ENCODE measurements at places on chromosomes 11 and 22.
A peak's percentile ranks its signal among the peaks of the same experiment; 100 is the strongest.

DNA sequence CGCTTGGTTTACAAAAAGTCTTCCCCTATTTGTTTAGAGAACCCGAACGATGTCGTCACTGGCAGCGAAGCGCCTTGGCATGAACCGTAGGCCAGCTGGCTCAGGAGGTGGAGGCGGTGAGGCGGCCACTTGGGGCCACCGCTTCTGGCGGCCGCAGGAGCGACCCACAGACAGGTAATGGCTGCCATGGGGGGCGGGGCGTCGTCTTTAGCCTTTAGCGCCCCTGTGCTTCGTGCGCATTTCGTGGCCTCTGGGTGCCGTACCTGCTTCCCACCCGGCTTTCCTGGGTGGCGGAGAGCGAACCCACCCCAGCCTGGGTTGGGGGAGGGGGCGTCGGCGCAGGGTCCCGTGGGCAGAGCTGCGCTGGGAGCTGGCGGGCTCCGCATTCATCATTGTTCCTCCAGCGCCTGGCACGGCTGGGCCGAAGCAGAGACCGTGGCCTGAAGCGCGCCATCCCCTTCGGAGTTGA, 469 bp upstream of the OSBP2 start:
- peak; percentile 45 for DNase-seq

DNA sequence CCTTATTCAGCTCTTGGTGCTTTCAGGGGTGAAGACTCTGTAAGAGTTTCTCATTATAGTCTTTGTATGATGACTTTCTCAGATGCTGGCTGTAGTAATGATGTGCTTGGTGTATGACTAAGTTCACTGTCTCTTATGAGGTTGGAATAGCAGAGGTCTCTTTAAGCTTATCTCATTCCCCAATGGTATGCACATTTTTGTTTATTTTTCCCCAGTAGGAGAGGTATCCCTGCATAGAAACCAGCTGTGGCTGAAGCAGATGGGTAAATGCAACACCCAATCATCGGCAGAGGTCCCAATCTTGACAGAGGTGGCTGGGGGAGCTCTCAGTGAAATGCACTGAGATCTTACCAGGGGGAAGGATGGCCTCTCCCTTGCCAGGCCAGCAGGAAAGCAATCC, 34.6 kb downstream of the BBOX1 start:
- DNase-seq: no peak

- no peak for DNase-seq
Observed at GRCh38 chr22:37054056-37054395, 2.5 kb downstream of the KCTD17 start.

DNA sequence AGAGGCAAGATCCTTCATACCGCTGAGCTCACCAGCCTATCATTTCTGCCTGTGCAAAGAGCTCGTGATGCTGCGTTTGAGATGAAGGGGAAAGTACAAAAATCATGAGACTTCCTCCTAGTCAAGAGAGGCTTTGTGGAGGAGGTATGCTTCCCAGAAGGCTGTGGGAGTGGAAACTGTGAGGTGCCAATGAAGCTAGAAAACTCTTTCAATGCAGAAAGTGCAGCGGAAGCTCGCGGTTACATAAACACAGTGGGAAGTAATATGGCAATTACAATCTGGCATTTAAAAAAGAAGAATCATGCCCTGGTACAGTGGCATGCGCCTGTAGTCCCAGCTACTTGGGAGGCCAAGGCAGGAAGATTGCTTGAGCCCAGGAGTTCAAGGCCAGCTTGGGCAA, 134.8 kb downstream of the EHF start:
- no peak for DNase-seq

DNA sequence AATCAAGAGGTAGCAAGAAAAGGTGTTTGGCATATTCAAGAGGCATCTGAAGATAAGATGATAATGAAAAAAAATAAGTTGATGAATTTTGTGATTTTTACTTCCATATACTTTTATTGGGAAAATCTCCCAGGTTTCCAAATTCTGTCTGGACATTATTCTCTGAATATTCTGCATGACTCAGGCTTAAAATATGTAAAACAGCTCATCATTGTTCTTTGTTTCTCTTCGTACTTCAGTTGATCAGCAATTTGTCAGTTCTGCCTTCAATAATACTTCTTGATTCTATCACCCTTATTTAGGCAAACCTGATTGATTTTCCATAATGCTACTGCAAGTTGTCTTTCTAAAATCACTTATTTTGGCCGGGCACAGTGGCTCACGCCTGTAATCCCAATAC, 30.2 kb downstream of the GTF2H1 start:
- no peak for DNase-seq

DNA sequence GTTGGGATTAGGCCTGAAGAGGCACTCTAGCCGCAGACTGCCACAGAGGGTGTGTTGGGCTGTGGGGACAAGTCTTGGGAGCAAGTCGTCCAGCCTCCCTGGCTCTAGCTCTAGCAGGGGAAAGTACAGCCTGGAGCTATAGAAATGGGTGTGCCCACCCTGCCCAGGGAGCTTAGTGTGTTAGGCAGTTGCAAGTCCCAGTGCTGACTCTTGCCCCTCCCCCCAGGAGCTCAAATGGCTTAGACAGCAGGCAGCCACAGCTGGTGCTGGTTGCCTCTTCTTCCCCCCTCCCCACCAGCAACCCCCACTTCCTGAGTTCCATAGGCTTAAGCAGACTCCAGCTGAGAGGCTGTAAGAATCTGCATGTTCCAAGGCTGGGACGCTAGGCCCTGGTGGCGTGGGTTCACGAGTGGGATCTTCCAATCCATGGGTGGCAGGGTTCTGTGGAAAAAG, 61.2 kb downstream of the GUCY1A2 start:
- no peak for DNase-seq

DNA sequence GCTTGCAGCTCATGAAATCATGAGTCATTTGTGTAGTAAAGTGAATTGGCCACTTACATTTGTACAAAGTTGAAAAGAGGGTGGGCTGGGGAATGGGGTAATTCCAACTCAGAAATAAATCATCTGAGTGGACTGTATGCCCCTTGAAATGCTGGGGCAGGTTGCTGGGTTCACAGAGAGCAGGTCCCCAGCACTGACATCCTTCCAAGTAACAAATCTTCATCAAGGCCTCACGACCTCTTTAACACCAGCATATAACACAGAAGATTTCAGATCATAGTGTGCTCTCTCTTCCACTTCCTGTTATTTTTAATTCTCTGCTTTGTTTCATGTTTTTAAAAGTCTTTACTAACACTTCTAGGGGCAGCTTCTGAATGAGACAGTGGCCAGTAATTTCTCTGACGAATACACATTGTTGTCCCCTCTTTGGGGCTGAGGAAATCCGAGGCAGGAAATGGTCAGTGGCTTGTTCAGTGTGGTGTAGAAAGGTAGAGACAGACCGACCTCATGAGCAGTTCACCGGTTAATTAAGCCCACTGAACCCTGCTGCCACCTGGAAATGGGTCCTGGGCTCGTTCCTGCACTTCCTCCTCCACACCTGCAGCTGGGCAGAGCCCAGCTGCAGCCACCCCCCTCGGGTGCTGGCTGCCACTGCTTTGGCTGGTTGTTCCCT, 127.7 kb downstream of the MAML2 start:
- DNase-seq: no peak

DNA sequence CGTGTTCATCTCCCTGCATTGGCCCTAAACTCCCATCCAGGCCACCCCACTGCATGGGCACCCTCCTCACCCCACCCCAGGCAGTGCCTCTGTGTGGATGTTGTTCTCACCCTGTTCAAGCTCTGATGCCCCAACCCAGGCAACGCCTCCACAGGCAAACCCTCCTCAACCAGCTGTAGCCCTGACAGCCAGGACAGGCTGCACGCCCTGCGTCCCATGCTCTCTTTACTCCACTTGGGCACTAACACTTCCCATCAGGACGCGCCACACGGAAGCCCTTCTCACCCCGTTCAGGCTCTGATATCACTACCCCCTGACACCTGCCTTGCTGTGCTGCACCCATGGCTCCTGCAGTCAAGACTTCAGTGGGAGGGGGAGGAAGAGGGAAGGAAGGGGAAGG, 47.9 kb downstream of the KCNJ1 start:
- no peak for DNase-seq

DNA sequence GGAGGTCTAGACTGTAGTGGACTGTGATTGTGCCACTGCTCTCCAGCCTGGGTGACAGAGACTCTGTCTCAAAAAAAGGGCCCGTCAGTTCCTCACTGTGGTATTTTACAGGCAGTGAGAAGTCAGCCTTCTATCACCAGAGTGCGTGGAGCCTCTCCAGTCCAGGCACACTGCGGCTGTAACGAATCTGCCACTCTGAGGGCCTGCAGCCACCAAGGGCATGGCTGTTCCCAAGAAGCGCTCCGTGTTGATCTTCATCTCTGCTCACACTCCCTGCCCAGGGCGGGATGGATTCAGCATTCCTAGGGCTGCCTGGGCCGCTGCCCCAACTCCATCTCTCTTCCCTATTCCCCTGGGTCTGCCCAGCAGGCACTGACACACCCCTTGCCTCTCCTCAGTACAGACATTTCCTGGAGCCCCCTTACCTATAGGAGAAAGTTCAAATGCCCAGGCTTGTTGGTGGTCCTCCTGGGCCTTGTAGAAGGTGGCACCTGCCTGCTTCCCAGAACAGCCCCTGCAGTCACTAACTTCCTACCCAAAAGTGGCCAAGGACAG, 148.4 kb downstream of the CACNA1I start:
- no peak for DNase-seq

- no peak for DNase-seq
Observed at GRCh38 chr11:113553235-113553634, 78.0 kb upstream of the DRD2 start.

GRCh38 chr11:40314327-40314726, 1145.1 kb downstream of the LRRC4C start:
- no peak for DNase-seq

DNA sequence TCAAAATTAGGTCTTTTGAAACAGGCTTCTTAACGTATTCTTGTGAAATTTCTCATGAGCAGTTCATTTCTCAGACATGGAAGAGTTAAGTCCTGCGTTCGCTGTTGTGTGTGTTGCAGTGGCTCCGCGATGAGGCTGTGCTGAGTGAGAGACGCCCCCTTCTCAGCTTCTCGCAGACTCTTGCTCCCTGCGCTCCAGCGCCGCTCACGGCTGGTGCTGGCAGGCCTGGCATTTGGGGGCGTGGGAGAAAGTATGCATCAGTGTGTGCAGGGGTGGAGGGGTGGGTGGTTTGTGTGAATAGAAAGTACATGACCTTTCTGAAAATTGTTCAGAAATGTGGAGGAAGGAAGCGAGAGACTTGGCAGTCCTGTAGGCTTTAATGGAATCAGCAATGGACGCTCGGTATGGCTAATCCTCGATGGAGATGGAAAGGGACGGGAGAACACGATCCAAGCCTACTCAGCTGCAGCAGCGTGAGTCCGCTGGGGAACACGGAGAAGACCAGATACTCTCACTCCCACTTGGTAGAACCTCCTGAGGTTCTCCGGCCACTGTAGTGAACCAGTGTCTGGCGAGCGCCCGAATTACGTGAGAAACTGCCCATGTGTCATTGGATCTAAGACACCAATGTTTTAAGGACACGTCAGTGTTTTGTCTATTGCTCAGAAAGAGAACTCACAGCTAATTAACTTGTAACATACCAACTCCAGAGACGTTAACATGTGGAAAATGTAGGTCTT, 5.9 kb downstream of the TAB1 start:
- no peak for DNase-seq

DNA sequence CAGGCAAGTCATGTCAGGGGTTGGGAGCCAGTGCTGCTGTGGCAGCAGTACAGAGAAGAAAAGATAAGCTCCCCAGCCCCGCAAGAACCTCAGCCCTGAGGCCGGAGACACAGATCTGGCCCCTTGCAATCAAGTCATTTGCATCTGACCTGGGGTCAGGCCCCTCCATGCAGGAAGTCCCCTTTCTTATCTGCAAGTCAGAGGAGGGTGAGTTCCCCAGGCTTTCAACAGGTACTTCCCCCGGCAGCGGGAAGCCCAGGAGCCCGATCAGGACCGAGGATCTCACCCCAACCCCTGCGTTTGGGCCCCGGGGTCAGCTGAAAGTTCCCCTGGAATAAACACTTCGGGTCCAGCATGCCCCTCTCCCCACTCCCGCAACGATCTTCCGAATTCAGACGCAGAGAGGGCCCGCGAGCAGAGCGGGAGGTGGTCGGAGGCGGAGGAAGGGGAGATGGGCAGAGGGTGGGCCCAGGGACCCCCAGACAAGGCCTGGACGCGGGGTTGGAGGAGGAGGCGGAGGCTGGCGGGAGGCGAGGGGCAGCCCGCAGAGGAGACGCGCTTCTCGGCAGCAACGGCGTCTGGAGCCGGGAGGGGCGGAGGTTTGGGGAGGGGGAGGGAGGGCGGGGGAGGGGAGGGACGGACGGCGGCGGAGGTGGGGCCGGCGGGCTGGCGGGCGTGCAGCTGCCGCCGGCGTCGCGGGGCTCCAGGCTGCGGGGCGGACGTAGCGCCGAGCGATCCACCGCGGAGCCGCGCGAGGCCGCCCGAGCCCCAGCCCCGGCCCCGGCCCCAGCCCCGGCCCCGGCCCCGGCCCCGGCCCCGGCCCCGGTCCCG, at the start of gene TSPAN18:
TSS of gene TSPAN18 (plus strand) at position 680 of the 831 bp plus-strand sequence. CDS start 179,455 bp downstream, outside the sequence.
- no peak for DNase-seq

DNA sequence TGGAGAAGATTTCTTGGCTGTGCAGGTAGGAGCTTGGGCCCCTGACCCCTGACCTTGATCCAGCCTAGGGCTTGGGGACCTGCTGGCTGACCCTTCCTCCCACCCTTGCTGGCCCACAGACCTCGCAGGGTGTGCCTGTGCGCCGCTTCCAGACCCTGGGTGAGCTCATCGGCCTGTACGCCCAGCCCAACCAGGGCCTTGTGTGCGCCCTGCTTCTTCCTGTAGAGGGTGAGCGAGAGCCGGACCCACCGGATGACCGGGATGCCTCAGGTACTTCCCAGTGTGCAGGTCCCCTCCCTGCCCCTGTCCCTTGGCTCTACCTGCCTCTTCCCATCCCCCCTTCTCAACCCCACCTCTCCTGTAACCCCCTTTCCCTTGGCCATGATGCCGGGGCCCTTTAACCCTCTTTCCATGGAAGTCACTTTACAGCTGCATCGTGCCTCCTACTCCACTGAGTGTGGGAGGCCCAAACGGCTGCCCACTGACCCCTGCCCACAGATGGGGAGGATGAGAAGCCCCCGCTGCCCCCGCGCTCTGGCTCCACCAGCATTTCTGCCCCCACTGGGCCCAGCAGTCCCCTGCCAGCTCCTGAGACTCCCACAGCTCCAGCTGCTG, 3.8 kb downstream of the INPPL1 start:
- no peak for DNase-seq

DNA sequence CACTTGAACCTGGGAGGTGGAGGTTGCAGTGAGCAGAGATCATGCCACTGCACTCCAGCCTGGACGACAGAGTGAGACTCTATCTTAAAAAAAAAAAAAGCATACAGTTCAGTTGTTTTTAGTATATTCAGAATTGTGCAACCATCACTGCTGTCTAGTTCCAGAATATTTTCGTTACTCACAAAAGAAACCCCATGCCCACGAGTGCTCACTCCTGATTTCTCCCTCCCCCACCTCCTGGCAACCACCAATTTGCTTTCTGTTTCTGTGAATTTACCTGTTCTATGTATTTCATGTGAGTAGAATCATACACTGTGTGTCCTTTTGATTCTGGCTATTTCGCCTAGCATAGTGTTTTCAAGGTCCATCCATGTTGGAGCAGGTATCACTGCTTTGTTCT, 24.8 kb downstream of the PTPRJ start:
- no peak for DNase-seq
